ENCODE measurements at places on chromosomes 1 and 21. TPM values are rescaled to one million over a fixed set of nuclear protein-coding genes. Genes with fewer than 3 reads are reported as not detected.
A peak's percentile ranks its signal among the peaks of the same experiment; 100 is the strongest.

DNA sequence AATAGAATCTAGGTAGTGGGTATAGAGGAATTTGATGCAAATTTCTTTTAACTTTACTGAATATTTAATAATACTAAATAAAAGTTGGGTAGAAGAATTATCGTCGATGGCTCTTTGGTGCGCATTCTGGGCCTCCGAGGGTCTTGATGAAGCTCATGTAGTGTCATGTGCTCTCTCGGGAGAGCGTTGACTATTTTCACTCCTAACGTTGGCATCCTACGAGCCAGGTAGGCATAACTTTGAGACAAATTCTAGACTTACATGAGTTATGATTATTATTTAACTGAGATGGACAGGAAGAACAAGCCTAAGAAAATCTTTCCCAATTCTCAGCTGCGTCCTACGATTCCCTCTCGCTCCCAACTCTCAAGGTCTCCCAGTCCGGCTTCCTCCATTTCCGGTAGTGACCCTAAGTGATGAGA lies 550 bp upstream of the PCAT6 start:
- no peaks in the 10 kb centered on the region for H3K27me3 ChIP-seq
- DNase-seq = no peak
- H3K4me3 ChIP-seq = peak overlapping the region; percentile 67
- H3K27ac ChIP-seq = peak overlapping the region; percentile 42

Gene AUNIP
- 10.6 TPM for total RNA-seq

GRCh38 chr21:17440969-17441368 lies 71.9 kb upstream of the CXADR start:
- peak overlapping the region; percentile 71 for H3K27ac ChIP-seq
- no peak overlapping the region for H3K4me3 ChIP-seq
- no peaks in the 10 kb centered on the region for H3K36me3 ChIP-seq
- H3K27me3 ChIP-seq = no peaks in the 10 kb centered on the region

- DNase-seq = peak; percentile 78
- peak overlapping the region; percentile 83 for H3K4me3 ChIP-seq
- no peaks in the 10 kb centered on the region for H3K27me3 ChIP-seq
- H3K36me3 ChIP-seq = peaks cover 11% of the 10 kb centered on the region
- H3K4me1 ChIP-seq = peaks cover 9% of the 10 kb centered on the region
- peak overlapping the region; percentile 51 for H3K27ac ChIP-seq
Observed at GRCh38 chr1:216600730-216601609, 122.3 kb downstream of the ESRRG start.

DNA sequence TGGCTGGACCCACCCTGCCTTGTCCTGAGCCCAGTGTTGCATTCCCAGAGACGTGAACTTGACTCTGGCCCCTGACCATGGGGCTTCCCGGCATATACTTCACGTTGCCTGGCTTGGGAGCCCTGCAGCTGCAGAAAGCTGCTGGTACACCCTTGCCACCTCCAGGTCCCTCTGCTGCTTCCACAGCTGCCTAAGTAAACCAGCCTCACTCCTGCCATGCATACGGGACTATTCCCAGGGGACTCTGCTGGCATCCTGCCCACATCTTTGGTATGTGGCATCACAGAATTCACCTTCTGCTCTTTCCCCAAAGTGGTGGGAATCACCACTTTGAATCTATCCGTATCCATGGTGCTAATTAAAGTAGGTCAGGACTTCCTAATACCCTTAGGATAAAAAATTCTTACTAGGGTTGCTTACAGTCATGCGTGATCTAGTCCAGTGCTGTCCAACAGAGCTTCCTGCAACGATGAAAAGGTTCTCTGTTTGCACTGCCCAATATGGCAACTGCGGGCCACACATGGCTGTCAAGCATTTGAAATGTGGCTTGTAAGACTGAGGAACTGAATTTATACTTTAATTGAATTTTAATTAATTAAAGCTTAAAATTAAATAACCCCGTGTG lies 203.0 kb downstream of the GRIK3 start:
- no peaks in the 10 kb centered on the region for H3K36me3 ChIP-seq
- peaks cover 100% of the 10 kb centered on the region for H3K27me3 ChIP-seq
- no peaks in the 10 kb centered on the region for H3K4me1 ChIP-seq
- H3K4me3 ChIP-seq = no peak overlapping the region
- no peak for DNase-seq

Gene PAPPA2
- 0.05 TPM for total RNA-seq

DNA sequence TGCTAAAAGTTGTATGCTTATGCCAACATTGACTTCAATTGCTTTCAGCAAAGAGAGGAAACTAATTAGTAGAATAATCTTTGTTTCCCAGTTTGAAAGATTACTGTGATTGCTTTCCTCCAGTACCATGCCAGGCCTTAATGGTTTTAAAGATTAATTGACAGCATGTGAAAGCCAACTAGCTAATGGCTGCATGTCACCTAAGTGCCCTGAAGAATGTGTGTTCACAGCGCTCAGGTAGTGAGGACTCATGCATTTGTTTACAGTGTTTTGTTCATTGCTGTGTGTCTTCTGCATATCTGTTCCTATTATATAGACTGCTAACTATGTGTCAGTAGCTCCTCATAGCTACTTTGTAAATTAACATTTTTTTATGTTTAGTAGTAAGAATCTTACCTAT lies 335.6 kb downstream of the LRRIQ3 start:
- H3K36me3 ChIP-seq = no peaks in the 10 kb centered on the region
- H3K4me1 ChIP-seq = no peaks in the 10 kb centered on the region
- no peaks in the 10 kb centered on the region for H3K27me3 ChIP-seq

Gene RGS13
- not detected for total RNA-seq

- H3K4me1 ChIP-seq = peaks cover 13% of the 10 kb centered on the region
- H3K4me3 ChIP-seq = peak overlapping the region; percentile 12
- no peaks in the 10 kb centered on the region for H3K27me3 ChIP-seq
- peak overlapping the region; percentile 9 for H3K27ac ChIP-seq
- H3K36me3 ChIP-seq = no peaks in the 10 kb centered on the region
Observed at GRCh38 chr1:48931506-48932192, 155.0 kb upstream of the BEND5 start.

Gene C4BPB
- 10.2 TPM for total RNA-seq

- H3K4me1 ChIP-seq = peaks cover 26% of the 10 kb centered on the region
- H3K27me3 ChIP-seq = no peaks in the 10 kb centered on the region
- no peak overlapping the region for H3K4me3 ChIP-seq
- no peak for DNase-seq
- H3K27ac ChIP-seq = no peak overlapping the region
Observed at GRCh38 chr1:192787914-192788585, 20.8 kb upstream of the RGS2 start.

- no peak overlapping the region for H3K27ac ChIP-seq
- H3K36me3 ChIP-seq = no peaks in the 10 kb centered on the region
- no peak overlapping the region for H3K4me3 ChIP-seq
- H3K4me1 ChIP-seq = no peaks in the 10 kb centered on the region
- H3K27me3 ChIP-seq = no peaks in the 10 kb centered on the region
Observed at GRCh38 chr1:20882837-20883236, 95.7 kb upstream of the HP1BP3 start.

DNA sequence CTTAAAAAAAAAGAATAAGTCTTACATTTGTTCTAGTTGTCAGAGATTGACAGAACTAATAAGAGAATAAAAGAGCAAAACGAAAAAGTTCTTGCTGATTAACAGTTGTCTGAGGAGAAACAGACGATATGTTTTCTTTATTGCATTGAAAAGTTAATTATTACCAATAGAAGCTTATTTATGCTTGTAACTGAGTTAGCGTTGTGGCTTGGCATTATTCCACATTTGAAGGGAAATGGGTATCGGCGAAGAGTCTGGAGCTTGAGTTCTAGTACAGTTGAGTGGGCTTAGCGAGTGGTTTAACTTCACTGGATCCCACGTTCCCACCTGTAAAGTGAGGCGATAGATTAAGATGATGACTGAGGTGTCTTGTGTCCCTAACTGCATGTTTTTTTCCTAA lies 109.0 kb downstream of the SDCCAG8 start:
- H3K4me1 ChIP-seq = peaks cover 20% of the 10 kb centered on the region
- DNase-seq = peak; percentile 41
- peak overlapping the region; percentile 17 for H3K27ac ChIP-seq
- no peaks in the 10 kb centered on the region for H3K27me3 ChIP-seq
- H3K36me3 ChIP-seq = peaks cover 4% of the 10 kb centered on the region

- no peak overlapping the region for H3K4me3 ChIP-seq
- DNase-seq = no peak
- peaks cover 92% of the 10 kb centered on the region for H3K27me3 ChIP-seq
- H3K27ac ChIP-seq = no peak overlapping the region
- H3K36me3 ChIP-seq = no peaks in the 10 kb centered on the region
Observed at GRCh38 chr1:153466908-153467307, 6.5 kb upstream of the S100A7 start.

Gene PLA2G2C
- not detected for total RNA-seq

Measured in Calu3 (cell line).